ENCODE measurements at places on chromosomes 11 and 22. TPM values are rescaled to one million over a fixed set of nuclear protein-coding genes. Genes with fewer than 3 reads are reported as not detected.
A peak's percentile ranks its signal among the peaks of the same experiment; 100 is the strongest.

GRCh38 chr22:24683691-24684090, 80.7 kb downstream of the GGT1 start:
- DNase-seq = no peak

DNA sequence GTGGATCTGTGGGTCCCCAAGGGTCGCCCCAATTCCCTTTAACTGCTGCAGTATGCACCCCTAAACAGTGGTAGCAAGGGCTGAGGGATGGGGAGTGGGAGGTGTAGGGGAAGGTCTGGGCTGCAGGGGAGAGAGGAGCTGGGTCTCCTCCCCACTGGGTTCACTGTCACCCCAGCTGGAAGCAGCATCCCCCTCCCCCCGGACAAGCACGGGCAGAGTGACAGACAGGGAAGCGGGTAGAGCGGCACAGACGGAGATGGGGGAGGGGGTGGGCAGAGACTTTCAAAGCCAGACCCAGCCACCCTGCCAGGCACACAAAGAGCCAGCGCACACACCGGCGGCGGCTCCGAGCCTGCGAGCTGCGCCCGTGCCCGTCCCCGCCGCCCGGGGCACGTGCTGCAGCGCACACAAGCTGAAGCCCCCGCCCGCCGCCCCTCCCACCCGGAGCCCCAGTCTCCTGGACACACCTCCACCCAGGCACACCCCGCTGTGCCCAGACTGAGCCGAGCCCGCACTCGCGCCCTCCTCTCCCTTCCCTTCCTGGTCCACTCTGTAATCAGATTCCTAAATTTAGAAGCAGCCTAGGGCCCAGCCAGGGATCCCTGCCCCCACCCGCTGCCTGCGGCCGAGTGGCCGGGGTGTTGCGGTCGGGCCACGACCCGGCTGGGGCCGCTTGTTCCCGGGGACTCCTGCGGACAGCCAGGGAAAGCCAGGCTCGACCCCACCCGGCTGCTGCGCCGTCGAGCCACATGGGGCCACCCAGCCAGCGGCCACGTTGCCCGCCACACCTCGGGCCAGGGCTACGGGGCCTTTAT, 935 bp upstream of the RCOR2 start:
- DNase-seq = peak; percentile 74

- DNase-seq = no peak
These were observed 1.0 kb downstream of the CTR9 start for GRCh38 chr11:10752061-10752460.

DNA sequence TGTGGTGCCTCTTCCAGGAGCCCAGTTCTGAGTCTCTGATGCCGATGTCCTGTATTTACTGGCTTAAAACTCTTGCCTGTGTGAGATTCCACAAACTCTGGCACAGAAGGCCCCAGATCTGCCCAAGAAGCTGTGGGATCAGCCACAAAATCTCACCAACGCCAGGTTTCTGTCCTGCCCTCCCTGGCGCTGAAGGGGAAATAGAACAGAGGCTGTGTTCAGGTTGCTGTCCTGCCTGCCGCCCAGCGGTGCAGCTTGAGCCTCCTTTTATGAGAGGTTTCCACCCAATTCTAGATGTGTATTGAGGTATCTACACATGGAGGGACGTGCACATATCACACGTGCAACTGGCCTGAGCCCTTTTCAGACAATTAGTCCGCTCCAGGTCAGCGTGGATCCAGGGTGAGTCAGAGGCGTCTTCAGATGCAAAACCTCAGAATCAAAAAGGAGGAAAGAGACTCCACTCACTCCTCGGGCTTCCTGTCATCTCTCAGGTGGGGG, 2.2 kb downstream of the TMEM80 start:
- DNase-seq = no peak

GRCh38 chr11:93340223-93340622, 9.7 kb downstream of the DEUP1 start:
- no peak for DNase-seq

DNA sequence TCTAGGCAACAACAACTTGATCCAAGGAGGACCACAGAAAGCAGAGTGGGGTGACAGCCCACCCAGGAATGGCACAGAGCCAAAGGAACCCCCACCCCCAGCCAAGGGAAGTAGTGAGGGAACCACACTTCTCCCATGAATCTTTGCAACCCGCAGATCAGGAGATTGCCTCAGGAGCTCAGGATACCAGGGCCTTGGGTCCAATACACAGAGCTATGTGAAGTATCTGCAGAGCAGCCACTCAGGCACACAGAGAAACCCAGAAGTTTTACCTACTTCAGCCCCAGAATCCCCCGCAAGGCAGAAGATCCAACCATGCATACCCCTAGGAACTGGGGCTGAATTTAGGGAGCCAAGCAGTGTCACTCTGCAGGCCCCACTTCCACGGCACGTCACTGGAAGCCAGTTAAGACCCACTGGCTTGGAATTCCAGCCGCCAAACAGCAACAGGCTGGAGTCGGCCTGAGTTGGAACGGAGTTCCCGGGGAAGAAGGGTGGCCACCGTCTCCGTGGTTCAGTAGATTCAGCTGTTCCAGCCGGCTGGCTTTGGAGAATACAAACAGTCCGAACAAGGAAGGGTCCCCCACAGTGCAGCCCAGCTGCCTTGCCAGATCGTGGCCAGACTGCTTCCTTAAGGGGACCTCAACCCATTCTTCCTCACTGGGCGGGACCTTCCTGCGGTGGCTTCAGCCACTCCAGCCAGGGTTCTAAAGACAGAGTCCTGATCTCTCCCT, 174.1 kb downstream of the TTC28 start:
- DNase-seq = no peak

GRCh38 chr11:109870297-109870696, 222.9 kb upstream of the ZC3H12C start:
- DNase-seq = no peak

GRCh38 chr11:2200536-2200935, 28.9 kb upstream of the TH start:
- no peak for DNase-seq

- DNase-seq = peak; percentile 39
These were observed 22.7 kb upstream of the GRAMD1B start for GRCh38 chr11:123407130-123407995.

DNA sequence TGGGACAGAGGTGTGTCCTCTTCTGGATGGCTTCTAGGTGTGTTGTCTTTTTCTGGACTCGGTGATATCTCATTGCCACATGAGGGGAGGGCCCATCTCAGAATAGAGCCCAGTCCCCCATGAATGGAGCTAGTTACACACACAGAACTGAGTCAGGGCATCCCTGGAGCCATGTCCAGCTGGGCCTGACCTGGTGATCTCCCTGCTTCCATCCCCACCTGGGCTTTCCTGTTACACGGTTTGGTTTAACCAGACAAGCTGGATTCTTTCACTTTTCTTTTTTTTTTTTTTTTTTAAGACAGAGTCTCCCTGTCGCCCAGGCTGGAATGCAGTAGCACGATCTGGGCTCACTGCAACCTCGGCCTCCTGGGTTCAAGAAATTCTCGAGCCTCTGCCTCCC, 6.1 kb upstream of the A4GALT start:
- no peak for DNase-seq

GRCh38 chr22:27345691-27346090, 455.9 kb downstream of the MN1 start:
- DNase-seq = no peak

- no peak for DNase-seq
These were observed 8.2 kb downstream of the C11orf21 start for GRCh38 chr11:2293531-2293971.

- no peak for DNase-seq
These were observed 63.4 kb downstream of the IGLL5 start for GRCh38 chr22:22951035-22951434.

DNA sequence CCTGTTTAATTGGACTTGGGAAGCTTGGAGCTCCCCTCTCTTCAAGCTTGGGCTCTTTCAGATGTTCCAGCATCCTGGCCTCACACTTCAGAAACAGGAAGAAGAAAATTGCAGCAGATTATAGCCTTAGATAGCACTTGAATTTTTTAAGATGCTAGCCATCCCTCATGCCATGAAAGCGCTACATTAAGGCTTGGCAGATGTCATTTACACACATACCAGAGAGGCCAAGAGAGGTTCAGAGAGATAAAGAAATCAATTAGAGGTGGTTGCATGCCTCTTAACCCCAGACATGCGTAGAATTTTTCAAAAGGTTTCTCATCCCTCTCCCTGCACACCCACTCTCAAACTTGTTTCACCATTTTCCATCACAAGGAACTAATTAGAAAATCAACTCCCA, 31.9 kb upstream of the DBX1 start:
- no peak for DNase-seq

- DNase-seq = no peak
These were observed 934.3 kb downstream of the TBC1D22A start for GRCh38 chr22:47696776-47697175.

- DNase-seq = no peak
These were observed 78.9 kb downstream of the NTM start for GRCh38 chr11:131449036-131450019.

GRCh38 chr22:46969961-46970360, 207.5 kb downstream of the TBC1D22A start:
- no peak for DNase-seq

GRCh38 chr11:66264383-66264782, 4.1 kb upstream of the RAB1B start:
- no peak for DNase-seq

DNA sequence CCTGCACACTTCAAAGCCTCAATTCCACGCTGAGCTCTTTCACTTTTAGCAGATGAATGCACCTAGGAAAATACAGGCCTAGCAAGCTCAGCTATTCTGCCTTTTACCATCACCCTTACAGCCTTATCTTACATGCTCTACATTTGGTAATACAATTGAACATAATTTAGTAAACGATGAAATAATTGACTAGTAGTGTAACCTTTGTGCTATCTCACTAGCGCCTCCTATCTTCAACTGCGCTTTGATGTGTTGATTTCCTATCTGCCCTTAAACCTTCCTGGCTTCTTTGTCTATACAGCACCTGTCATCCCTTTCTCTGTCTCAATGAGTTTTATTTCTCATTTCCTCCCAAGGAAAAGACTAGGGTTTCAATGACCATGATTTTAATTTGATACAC, 149.7 kb downstream of the LRRC4C start:
- no peak for DNase-seq

GRCh38 chr11:131300439-131300717, 70.0 kb upstream of the NTM start:
- DNase-seq = no peak

DNA sequence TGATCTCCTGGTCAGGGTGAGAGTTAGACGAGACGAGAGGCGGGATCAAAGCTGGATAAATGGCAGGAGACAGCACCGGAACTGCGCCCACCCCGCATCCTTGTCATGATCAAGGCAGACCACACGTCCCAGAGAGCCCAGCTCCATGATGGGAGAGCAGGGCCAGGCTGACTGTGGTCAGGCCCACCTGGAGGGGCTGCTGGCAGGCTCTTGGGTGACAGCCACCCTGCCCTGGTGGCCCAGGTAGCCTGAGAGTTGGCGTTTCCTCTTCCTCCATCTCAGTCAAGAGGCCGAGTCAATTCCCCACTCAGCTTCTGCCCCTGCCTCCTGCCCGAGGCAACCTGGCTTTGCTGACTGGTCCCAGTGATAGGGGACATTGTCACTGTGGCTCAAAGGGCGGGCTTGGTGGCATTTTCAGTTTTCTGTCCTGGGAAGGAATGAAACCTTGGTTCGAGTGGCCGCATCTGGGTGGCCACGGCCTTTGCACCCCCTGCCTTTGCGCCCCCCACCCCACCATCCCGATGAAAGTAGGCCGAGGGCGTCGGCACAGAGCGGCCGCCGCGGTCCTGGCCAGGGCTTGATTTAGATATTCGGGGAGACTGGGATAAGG, 60.8 kb upstream of the PPARA start:
- DNase-seq = no peak

The ART5 gene
- 4.9 TPM for polyA plus RNA-seq

The PACS1 gene
- 29.9 TPM for polyA plus RNA-seq

The SYT12 gene
- 0.05 TPM for polyA plus RNA-seq

The ACTN3 gene
- polyA plus RNA-seq = 33.9 TPM

The C22orf15 gene
- polyA plus RNA-seq = not detected

The MS4A6A gene
- polyA plus RNA-seq = 31.2 TPM

The TEF gene
- 11.1 TPM for polyA plus RNA-seq

The ZNF214 gene
- 2.2 TPM for polyA plus RNA-seq

The TCN2 gene
- polyA plus RNA-seq = 6.7 TPM

The VSIG2 gene
- polyA plus RNA-seq = 0.82 TPM

The OR10A2 gene
- polyA plus RNA-seq = not detected
